Dermis blood vessel endothelial cell (primary cell): ENCODE measurements at places on chromosomes 4 and X.

DNA sequence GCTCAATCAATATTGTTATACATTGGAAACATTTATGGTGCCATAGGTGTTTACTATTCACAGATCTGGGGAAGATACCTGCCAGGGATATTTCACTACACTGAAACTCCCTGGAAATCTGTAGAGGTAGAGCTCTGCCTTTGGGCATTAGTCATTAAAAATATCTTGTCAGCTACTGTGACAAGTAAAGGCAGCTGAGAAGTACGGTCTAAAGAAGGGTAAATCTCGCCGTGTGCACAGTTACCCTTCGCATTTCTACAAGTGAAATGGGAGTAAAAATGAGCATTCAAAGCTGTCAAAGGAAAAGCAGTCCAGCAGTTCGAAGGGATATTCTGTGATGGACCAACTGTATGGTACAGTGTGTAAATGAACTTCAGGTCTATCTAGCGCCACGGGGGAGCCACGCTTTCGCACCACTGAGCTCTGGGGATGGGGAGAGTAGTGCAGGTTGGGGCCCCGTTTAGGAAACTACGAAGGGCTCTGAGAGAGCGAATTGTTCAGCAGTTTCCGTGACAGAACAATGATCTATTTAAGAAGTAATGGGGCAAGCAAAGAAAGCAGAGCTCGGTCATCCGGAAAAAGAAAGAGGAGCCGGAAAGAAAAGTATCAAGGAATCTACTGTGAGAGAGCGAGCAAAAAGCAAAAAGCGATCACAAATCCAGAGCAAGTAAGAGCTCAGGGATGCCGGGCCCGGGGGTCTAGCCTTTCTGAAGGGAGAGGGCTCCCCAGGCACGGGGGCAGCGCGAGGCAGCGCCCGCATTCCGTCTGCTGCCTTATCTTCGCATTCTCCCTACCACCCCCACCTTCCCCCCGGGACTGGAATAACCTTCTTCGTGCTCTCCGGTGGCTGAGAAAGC lies 646 bp downstream of the TIGD4 start:
- peak; percentile 29 for DNase-seq

DNA sequence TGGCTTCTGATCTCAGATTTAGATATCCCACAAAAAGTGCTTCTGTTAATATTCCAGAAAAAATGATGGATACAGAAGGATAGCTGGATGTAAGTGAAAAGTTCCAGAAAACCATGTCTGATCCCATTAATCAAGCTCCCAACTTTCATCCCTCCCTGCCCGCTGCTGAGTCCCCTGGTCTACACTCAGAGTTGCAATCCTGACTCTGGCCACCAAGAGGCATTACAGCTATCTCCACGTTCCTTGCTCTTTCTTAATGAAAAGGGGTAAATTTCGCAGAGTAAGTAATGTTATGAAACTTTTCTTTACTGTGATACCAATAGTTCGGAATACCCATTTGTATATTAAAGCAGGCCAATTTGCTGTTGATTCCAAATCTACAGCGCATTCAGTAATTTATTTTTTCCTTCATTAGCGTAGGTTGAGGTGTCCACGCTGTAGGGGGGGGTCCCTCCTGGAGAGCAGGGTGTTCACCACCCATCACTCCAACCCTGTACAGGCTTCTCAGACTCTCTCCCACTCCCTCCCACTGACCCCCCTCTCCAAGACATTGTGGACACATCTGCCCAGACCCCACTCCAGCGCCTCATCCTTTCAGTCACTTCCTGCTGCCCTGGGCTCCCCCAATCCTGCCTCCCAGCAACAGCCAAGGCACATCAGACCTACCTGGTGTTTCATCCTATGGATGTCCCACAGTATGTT lies 55.1 kb downstream of the RAB40A start:
- peak; percentile 71 for DNase-seq

DNA sequence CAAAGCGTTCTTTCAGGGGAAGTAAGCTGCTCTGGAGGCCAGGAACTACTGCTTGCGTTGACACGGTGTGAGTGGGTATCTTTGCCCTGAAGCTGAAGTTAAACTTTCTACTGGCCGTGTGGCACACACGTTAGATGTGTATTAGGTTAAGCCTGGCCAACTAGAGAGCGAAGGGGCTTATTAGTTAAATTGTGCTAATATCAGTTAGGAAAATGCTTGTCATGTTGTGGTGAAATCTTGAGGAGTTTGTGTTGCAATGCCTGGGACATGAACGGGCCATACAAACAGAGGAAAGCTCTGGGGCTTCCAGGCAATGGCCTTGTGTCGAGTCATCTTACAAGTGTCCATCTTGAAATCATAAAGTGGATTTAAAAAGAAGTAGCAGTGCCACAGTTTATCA lies 62.6 kb downstream of the NSUN7 start:
- peak; percentile 41 for DNase-seq

DNA sequence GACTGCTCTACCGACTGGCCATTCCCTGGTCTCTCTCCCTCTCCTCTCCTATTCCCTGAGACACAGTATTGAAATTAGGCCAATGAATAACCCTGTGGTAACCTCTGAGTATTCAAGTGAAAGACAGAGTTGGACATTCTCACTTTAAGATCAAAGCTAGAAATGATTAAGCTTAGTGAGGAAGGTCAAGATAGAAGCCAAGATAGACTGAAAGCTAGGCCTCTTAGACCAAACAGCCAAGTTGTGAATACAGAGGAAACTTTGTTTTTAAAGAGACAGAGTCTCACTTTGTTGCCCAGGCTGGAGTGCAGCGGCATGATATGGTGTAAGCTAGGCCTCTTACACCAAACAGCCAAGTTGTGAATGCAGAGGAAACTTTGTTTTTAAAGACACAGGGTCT lies 64.6 kb downstream of the KDM6A start:
- DNase-seq: no peak

DNA sequence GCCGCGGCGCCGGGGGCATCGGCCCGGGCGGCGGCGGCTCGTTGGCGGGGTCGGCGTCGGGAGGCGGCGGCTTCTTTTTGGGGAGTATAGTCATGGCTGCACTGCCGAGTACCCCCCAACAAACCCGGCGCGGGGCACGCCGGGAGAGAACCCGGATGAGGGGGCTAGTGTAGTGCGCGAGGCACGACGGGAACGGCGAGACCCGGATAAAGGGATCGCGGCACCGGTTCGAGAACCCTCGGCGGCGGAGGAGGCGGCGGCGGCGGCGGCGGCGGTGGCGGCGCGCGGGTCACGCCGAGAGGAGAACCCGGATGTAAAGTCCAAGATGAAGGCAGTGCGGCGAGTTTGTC lies at the start of gene OTUD5:
Gene OTUD5 (minus strand): TSS at position 131 of the 350 bp plus-strand sequence. CDS start 37 bp downstream, at position 94.
- no peak for DNase-seq

DNA sequence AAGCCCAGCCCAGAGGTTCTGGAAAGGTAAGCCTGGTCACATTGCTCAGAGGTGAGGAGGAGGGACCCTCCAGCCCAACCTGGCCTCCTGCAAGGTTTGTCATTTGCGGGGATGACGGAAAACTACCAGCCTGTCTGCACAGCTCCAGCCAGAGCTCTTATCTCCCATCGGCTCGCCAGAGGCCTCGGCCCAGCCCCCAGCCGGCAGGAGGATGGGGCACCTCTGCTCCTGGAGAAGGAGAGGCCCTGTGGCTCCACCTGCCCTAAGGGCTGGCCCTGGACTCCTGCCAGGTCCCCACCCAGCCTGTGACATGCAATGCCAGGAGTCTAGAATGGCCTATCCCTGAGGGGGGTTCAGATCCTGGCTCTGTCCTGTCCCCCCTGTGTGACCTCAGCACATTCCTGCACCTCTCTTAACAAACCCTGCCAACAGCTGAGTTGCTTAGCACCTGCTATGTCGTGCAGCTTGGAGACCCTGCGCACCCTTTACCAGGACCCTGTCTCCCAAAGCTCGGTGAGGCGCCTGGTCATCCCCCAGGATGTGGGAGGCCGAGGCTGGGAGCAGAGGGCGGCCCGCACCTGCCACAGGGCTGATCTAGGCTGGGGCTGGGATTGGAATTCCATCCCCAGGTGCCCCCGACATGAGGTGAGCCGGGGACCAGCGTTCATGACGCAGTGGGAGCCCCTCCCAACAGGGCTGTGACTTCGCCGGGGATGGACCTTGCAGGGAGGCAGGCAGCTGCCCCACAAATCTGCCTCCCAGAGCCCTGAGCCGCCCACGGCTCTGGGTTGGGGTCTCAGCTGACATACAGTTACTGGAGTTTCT lies 14.4 kb downstream of the ADRA2C start:
- no peak for DNase-seq

DNA sequence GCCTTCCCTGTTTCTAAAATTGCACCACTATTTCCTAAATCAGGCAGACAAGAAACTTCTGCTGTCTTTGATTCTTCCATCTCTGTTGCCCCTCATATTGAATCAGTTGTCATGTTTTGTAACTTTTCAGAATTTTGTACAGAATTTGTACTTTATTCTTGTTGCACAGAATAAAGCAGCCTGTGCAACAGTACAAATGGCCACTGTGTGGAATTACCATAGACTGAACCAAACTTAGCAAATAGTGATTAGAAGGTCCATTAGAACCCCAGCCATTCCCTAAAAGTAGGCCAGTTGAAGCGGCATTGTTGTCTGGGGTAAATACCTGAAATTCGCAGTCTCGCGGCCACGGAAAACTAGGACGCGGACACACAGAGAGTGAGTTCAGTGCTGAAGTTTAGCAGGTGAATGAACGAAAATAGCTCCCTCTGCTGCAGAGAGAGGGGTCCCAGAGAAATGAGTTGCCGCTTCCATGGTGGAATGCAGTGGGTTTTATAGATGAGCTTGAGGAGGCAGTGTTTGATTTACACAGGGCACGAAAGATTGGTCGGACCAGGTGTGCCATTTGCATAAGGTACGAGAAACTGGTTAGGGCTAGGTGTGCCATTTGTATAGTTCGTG lies 71.8 kb downstream of the C4orf33 start:
- peak; percentile 28 for DNase-seq

DNA sequence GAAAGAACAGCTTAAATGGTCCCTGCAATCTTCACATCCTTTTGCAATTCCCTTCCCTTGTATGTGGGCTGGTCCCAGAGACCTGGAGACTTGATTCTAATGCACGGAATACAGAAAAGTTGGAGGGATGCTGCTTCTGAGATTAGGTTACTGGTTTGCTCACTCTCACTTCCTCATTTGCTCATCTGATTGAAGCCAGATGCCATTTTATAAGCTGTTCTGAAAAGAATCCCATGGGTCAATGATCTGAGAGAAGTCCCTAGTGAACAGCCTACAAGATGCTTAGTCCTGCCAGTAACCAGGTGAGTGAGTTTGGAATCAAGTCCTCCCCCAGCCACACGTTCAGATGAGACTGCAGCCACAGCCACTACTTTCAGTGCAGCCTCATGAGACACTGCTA lies 35.9 kb downstream of the MAGEA1 start:
- no peak for DNase-seq

- DNase-seq: no peak
Measured at GRCh38 chr4:8125526-8126056, 33.0 kb downstream of the ABLIM2 start.

- DNase-seq: peak; percentile 63
Measured at GRCh38 chr4:20248155-20248558, 3.5 kb upstream of the SLIT2 start.

GRCh38 chr4:157667836-157668235 lies 447.3 kb downstream of the GRIA2 start:
- no peak for DNase-seq

DNA sequence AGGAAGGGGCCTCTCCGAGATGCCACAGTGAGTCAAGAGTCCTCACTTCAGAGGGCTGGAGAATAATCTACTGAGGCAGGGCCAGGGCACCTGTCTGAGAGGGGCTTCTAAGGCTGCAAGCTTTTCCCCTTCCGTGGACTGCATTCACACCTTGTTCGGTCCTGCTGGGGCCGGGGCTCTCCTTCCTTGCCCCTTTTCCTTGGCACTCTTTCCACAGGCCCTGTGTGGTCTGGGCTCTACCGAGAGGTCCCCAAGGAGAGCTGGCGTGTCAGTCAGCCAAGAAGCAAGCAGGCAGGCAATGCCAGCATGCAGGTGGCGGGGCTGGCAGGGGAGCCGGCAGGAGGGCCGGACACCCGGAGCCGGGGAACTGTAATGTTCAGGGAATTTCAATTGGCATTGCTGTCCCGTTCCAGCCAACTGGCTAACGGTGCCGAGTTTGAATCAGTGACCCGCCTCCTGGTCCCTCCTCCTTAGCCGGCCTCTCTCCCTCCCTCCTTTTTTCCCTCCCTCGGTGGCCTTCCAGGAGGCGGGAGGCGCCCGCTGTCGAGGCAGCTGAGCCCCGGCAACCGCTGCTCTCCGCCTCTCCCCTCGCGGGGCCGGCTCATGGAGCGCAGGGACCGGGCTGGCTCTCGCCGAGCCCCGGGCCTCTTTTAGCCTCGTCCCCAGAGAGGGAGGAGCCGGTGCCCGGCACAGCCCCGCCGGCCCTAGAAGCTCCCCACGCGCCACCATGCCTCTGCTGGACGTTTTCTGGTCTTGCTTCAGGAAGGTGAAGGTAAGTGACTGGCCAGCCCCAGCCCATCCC lies at the start of gene STARD8:
Gene STARD8 (plus strand): TSS at position 511 of the 802 bp plus-strand sequence. CDS start 217 bp downstream, at position 728.
- peak; percentile 51 for DNase-seq

GRCh38 chrX:10507181-10507580 lies 113.2 kb downstream of the MID1 start:
- DNase-seq: peak; percentile 44

DNA sequence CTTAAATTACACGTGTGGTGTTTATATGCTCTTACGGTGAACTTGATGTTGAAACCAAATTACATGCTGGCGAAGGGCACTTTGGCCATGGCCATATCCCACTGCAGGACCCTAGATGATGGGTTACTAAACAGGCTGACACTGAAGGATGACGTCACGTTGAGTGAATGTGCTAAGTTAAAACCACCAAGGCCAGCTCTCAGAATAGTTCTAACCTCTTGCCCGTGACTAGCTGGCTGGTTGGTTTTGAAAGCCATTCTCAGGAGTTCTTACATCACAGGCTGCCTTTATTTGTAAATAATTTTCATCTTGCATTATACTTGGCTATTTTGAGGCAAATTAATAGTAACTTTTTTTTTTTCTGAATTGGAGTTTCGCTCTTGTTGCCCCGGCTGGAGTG lies 41.3 kb upstream of the PHEX start:
- no peak for DNase-seq

DNA sequence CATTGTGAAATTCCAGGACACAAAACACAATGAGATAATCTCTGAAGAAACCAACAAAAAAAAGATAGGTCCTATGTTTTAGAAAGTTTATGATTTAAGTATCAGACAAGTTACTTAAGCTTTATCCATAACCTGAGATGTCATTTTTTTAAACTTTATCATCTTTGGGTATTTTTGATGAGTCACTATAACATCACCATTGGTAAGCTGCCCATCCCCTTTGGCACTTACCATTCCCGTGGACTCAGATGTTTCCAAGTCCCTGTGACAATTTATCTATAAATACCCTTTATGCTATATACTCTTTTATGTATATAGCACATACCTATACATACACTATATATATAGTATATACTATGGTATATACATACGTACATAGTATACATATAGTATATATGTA lies 198.9 kb upstream of the GEMIN8 start:
- no peak for DNase-seq

GRCh38 chr4:98845960-98846359 lies 83.0 kb downstream of the EIF4E start:
- no peak for DNase-seq
